ENCODE measurements at places on chromosomes 2 and 18.

DNA sequence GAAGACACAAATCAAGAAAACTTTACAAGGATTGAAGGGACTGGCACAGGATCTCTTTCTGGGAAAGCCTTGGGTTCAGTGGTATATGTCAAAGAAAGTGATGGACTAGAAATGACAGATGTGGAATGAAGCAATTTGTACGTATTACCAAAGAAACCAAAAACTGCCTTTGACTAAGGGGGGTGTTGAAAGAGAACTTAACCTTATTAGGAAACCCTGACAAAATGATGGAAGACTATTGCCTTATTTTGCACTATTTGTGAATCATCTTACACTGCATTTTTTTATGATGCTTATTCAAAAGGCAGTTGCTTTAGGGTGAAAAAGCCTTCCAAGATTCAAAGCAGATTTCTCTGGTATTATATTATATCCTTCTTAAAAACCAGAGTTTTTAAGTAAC, 4.0 kb downstream of the TSGA10 start:
- DNase-seq, result no peak

- no peak for DNase-seq
Observed at GRCh38 chr2:216508229-216508628, 9.6 kb downstream of the RPL37A start.

GRCh38 chr2:6826081-6826913, 39.4 kb downstream of the CMPK2 start:
- DNase-seq, result peak; percentile 52

- DNase-seq, result peak; percentile 66
Observed at GRCh38 chr2:43059183-43059897, 167.1 kb downstream of the ZFP36L2 start.
